ENCODE measurements at places on chromosomes 1 and 21.
A peak's percentile ranks its signal among the peaks of the same experiment; 100 is the strongest.

DNA sequence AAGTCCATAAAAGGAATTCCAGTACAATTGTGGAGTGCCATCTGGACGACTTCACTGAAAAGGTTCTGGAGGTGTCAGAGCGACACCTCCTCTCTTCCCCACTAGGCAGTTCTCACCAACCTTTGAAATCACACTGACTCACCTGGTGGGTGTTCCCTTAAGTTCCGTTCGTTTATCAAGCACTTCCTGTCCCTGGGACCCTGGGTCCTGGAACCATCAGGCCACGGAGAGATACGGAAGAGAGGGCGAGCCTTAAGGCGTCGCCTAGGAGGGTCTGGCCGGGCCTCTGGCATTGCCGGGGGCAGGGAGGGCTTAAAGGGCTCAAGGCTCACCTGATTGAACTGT lies 317 bp downstream of the SPAG17 start:
- H3K4me3 ChIP-seq, result peak overlapping the region; percentile 83
- no peaks in the 10 kb centered on the region for H3K27me3 ChIP-seq
- DNase-seq, result peak; percentile 18
- peak overlapping the region; percentile 88 for H3K27ac ChIP-seq

- no peaks in the 10 kb centered on the region for H3K4me1 ChIP-seq
- H3K4me3 ChIP-seq, result no peak overlapping the region
- no peaks in the 10 kb centered on the region for H3K27me3 ChIP-seq
- H3K36me3 ChIP-seq, result no peaks in the 10 kb centered on the region
- DNase-seq, result no peak
Observed at GRCh38 chr1:221141606-221142285, 262.5 kb downstream of the HLX start.

DNA sequence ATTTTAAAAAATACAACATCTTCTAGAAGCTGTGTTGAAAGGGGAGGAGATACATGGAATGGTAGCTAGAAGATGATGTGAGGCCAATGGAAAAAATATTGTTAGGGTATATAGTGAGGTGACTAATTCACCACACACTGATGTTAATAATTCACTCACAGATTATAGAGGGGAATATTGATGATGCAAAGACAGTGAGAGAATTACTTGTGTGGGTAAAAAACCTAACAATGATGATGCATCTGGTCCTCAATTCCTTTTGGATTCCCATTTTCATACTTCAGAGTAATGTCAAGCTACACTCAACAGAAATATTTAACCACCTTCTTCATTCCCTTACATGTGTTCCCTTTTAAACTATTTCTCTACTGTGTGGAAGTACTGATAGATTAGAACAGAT lies 169.5 kb upstream of the DPYD start:
- peaks cover 19% of the 10 kb centered on the region for H3K4me1 ChIP-seq
- H3K36me3 ChIP-seq, result no peaks in the 10 kb centered on the region
- DNase-seq, result no peak
- no peak overlapping the region for H3K27ac ChIP-seq
- no peaks in the 10 kb centered on the region for H3K27me3 ChIP-seq

- no peak overlapping the region for H3K27ac ChIP-seq
- H3K36me3 ChIP-seq, result no peaks in the 10 kb centered on the region
- no peaks in the 10 kb centered on the region for H3K27me3 ChIP-seq
- no peak overlapping the region for H3K4me3 ChIP-seq
Observed at GRCh38 chr1:101540161-101540560, 303.3 kb downstream of the S1PR1 start.

- no peak overlapping the region for H3K27ac ChIP-seq
- H3K36me3 ChIP-seq, result peaks cover 46% of the 10 kb centered on the region
- DNase-seq, result no peak
- H3K4me3 ChIP-seq, result no peak overlapping the region
Observed at GRCh38 chr21:44736291-44737004, 25.1 kb upstream of the TSPEAR start.

DNA sequence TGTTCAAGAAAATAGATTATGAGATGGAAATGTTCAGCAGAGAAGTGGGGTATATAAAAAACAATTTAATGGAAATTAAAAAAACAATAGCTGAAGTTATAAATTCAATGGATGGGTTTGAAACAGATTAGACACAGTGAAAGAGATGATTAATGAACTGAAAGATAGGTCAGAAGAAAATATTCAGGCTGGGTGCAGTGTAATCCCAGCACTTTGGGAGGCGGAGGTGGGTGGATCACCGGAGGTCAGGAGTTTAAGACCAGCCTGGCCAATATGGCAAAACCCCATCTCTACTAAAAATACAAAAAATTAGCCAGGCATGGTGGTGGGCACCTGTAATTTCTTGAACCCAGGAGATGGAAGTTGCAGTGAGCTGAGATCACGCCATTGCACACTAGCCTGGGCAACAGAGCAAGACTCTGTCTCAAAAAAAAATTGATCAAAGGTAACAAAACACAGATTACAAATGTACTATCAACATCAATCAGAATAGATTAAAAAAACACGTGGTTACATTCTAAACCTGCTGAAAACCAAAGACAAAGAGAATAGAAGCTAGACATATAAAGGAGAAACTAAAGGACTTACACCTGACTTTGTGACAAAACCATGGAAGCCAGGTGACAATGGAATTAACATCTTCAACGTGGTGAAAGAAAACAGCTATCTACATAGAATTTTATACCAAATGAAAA lies 4.8 kb upstream of the SUMO3 start:
- H3K36me3 ChIP-seq, result peaks cover 38% of the 10 kb centered on the region
- H3K4me1 ChIP-seq, result no peaks in the 10 kb centered on the region
- no peak overlapping the region for H3K4me3 ChIP-seq

GRCh38 chr1:245156736-245157505 lies 2.1 kb downstream of the KIF26B start:
- peaks cover 11% of the 10 kb centered on the region for H3K4me1 ChIP-seq
- DNase-seq, result peak; percentile 46
- H3K27me3 ChIP-seq, result peaks cover 59% of the 10 kb centered on the region

DNA sequence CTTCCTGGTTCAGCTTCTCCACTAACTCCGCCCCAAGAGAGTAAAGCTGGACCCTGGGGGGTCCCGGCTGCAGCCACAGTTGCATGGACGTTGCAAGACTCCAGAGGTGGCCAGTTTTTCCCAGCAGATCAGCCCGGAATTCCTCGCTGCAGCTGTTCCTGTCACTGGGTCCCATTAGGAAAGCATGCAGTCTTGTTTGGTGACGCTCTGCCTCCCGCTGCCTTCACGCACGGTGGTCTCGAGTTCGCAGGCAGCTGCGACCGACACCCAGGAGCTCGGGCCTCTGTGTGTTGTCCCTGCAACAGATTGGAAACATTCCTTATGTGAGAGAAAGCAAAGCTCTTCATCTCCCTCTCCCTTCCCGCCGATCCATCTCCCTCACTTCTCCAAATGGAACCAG lies 162.8 kb downstream of the PRDM16 start:
- no peak overlapping the region for H3K4me3 ChIP-seq
- no peaks in the 10 kb centered on the region for H3K27me3 ChIP-seq
- no peaks in the 10 kb centered on the region for H3K36me3 ChIP-seq
- no peak overlapping the region for H3K27ac ChIP-seq

- peaks cover 8% of the 10 kb centered on the region for H3K4me1 ChIP-seq
- H3K27me3 ChIP-seq, result no peaks in the 10 kb centered on the region
- H3K36me3 ChIP-seq, result no peaks in the 10 kb centered on the region
- H3K4me3 ChIP-seq, result no peak overlapping the region
- DNase-seq, result no peak
Observed at GRCh38 chr21:28380241-28380640, 612.4 kb downstream of the LTN1 start.

DNA sequence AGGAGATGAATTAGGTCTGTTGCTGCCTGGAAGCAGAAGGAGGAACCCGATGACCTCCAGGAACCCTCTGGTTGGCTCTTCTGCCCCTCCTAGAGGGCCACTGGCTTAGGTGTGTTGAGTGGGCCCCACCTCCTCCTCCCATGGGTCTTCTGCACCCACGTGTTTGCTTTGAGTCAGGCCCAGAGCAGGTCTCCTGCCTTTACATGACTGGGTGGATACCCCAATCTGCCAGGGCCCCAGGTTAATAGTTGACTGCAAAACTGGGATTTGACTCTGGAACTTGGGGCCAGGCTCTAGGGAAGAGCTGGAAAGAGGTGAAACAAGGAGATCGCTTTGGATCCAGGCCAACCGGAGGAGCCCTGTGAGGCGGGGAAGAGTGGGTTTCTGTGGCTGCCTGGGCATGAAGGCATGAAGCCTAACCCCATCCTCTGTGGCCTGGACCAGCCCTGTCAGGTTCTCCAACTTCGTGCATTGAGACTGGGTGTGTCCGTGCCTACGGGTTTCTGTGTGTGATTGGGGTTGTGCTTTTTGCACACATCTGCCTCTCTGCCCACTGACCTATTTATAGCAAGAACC lies 7.8 kb upstream of the LAD1 start:
- no peak overlapping the region for H3K4me3 ChIP-seq
- no peaks in the 10 kb centered on the region for H3K27me3 ChIP-seq
- no peak overlapping the region for H3K27ac ChIP-seq
- peaks cover 2% of the 10 kb centered on the region for H3K4me1 ChIP-seq

DNA sequence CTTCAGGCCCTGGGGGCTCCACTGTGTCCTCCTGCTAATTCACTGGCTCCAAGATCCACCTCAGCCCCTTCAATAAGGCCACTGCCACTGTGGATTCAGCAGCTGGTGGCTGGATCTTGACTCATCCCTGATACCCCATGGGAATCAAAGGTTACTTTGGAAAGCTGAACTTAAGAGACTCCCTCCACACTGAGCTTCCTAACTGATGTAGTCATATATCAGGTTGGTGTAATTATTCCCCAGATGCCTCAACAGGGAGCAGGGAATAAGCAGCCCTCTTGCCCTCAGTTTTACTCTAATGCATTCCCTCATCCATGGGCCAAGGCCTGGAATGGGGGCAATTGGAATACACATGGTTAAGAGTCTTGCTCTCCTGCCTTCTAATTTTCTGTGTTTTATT lies 164.6 kb downstream of the FASLG start:
- DNase-seq, result no peak
- H3K27ac ChIP-seq, result no peak overlapping the region
- no peaks in the 10 kb centered on the region for H3K36me3 ChIP-seq
- no peaks in the 10 kb centered on the region for H3K27me3 ChIP-seq
- no peaks in the 10 kb centered on the region for H3K4me1 ChIP-seq

DNA sequence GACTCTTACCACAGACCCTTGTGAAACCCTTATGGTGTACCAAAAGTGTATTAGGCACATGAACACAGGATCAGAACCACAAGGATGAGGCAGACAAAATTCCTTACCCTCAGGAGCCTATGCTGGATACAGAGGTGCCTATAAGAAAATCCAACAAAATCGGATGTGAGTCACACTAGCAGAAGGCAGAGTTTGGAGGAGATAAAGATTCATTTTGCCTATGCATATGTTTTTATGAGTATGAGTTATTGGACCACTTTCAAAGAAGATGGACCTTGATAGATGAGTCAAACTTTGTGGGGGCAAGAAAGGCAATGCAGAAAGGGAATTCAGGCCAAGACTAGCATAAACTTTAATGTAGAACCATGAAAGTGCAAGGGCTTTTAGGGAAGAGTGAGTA lies 17.0 kb downstream of the CAMK1G start:
- no peak overlapping the region for H3K4me3 ChIP-seq
- H3K36me3 ChIP-seq, result no peaks in the 10 kb centered on the region
- no peak overlapping the region for H3K27ac ChIP-seq
- no peaks in the 10 kb centered on the region for H3K4me1 ChIP-seq
- DNase-seq, result no peak

DNA sequence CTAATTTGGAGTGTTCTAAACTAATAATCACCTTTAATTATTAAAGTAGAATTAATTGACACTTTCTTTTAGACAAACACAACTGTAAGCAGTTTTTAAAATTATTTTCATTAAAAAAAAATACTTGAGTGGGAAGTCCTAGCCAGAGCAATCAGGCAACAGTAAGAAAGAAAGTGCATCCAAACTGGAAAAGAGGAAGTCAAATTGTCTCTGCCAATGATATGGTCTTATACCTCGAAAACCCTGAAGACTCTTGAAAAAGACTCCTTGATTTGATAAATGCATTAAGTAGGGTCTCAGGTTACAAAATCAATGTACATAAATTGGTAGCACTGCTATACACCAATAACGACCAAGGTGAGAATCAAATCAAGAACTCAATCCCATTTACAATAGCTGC lies 83.0 kb upstream of the GADD45A start:
- peaks cover 27% of the 10 kb centered on the region for H3K4me1 ChIP-seq
- DNase-seq, result no peak
- H3K4me3 ChIP-seq, result no peak overlapping the region
- H3K27me3 ChIP-seq, result no peaks in the 10 kb centered on the region

DNA sequence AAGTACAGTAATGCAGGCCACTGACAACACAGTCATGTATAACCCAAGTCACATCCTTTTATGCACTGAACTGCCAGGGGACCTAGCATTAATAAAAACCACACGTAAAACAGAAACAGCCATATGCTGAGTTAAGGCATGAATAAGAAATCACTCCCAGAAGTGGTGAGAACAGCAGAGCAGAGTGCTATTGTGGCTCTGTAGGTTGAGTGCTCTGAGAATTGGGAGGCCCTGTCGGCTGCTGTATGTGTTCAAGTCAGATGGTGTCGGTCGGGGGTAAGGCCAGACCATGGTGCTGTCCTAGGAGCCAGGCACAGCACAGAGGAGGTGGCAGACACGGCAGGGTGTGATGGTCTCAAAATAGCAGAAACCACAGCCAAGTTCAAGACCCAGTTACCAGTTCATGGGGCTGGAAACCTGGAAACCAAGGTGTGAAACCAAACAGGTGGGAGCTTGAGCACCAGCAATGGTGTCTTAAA lies 126.6 kb upstream of the COA6 start:
- H3K27ac ChIP-seq, result no peak overlapping the region
- no peak overlapping the region for H3K4me3 ChIP-seq
- H3K4me1 ChIP-seq, result peaks cover 19% of the 10 kb centered on the region

- no peak overlapping the region for H3K4me3 ChIP-seq
- peaks cover 22% of the 10 kb centered on the region for H3K36me3 ChIP-seq
- DNase-seq, result no peak
- H3K4me1 ChIP-seq, result no peaks in the 10 kb centered on the region
- peak overlapping the region; percentile 86 for H3K27ac ChIP-seq
Observed at GRCh38 chr21:44054710-44055109, 42.6 kb downstream of the TRAPPC10 start.

GRCh38 chr1:44244986-44245385 lies 31.7 kb downstream of the DMAP1 start:
- H3K4me3 ChIP-seq, result no peak overlapping the region
- DNase-seq, result no peak
- no peaks in the 10 kb centered on the region for H3K36me3 ChIP-seq
- H3K27me3 ChIP-seq, result no peaks in the 10 kb centered on the region
- H3K27ac ChIP-seq, result no peak overlapping the region
- peaks cover 31% of the 10 kb centered on the region for H3K4me1 ChIP-seq

DNA sequence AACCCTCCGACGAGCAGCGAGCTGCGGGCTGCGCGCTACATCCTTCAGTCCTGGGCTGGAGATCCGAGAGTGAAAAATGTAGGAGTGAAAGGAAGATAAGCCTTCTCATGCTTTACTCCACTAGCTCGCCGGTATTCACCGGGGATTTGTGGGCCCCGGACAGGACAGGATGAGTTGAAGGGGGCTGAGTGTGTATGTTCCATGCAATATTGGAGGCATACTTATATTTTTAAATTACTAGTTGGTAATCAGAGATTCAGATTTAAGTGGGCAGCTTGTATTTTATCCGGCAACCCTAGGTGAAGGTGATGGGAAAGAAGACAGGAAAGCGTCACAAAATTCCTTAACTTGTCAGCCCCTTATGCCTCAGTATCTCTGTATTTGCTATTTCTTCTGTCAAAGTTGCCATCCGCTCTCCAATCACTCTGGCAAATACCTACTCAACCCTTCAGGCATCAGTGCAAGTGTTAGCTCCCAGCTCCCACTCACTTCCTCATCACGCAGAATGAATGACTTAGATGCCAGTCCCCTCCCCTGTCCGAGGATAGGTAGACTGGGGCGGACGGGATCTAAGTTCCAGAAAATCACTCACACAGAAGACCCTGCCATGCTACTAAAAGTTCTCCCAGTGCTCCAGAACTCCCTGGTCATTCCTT lies 503 bp upstream of the PIGM start:
- H3K4me3 ChIP-seq, result peak overlapping the region; percentile 91
- peaks cover 12% of the 10 kb centered on the region for H3K27me3 ChIP-seq
- no peak for DNase-seq

Measured in WTC11 (cell line).